ENCODE measurements at places on chromosomes 5 and 9. TPM values are rescaled to one million over a fixed set of nuclear protein-coding genes. Genes with fewer than 3 reads are reported as not detected.

The LHX6 gene
- not detected for total RNA-seq

The INSL4 gene
- not detected for total RNA-seq

The INSL6 gene
- total RNA-seq, result not detected

The IL9 gene
- not detected for total RNA-seq

The PRDM9 gene
- not detected for total RNA-seq

The ADAMTSL1 gene
- 27.9 TPM for total RNA-seq

The CDKN2A gene
- total RNA-seq, result 10.8 TPM

The CCNO gene
- total RNA-seq, result not detected

The HTR4 gene
- total RNA-seq, result not detected

The MZB1 gene
- not detected for total RNA-seq

The TDRD7 gene
- total RNA-seq, result 14.7 TPM

The QRFP gene
- not detected for total RNA-seq

The SLC25A2 gene
- total RNA-seq, result not detected

The PCDHB13 gene
- total RNA-seq, result 0.26 TPM

The LCN6 gene
- not detected for total RNA-seq

All from fibroblast of lung (primary cell).